ENCODE measurements at places on chromosomes 3 and 15. TPM values are rescaled to one million over a fixed set of nuclear protein-coding genes. Genes with fewer than 3 reads are reported as not detected.
A peak's percentile ranks its signal among the peaks of the same experiment; 100 is the strongest.

GRCh38 chr3:138220788-138221187, 33.7 kb downstream of the ARMC8 start:
- no peak for DNase-seq

DNA sequence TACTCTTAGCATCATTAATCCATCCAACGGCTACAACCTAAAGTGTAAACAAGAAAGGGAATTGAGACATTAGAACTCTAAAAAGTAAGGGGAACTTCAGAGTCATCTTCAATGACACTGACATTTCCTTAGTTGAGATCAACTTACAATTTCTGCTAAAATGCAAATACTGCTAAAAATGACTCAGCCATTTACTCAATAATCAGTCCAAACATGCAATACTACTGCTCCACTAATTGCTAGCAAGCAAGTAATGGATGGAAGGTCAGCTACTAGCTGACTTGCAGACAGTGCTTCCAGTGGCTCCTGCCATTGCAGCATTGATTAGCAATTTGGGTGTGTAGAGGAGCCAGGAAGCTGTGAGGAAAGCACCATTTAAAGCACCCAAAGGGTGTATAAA, 28.4 kb downstream of the CD200R1L start:
- DNase-seq: no peak

DNA sequence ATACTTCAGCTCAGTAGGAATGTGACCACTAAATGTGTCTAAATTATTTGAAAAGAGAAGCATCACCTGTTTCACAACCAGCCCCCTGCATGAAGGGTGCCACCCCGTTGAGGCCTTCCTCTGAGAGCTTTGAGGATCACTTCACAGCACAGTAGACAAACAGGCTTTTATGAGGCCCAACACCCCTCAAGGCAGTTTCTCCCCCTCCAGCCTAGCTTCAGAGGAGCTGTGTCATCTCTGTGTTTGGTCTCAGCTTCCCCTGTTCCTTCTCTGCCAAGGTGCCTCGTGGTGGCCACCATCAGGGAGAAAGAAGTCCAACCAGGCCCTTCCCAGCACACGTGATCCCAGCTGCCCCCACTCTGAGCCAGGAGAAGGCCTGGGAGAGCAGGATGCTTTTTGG, 21.6 kb upstream of the DUSP7 start:
- DNase-seq: no peak

- no peak for DNase-seq
Measured at GRCh38 chr3:113914646-113915045, 33.2 kb upstream of the ZDHHC23 start.

- no peak for DNase-seq
Measured at GRCh38 chr3:190575437-190576185, 61.7 kb downstream of the IL1RAP start.

DNA sequence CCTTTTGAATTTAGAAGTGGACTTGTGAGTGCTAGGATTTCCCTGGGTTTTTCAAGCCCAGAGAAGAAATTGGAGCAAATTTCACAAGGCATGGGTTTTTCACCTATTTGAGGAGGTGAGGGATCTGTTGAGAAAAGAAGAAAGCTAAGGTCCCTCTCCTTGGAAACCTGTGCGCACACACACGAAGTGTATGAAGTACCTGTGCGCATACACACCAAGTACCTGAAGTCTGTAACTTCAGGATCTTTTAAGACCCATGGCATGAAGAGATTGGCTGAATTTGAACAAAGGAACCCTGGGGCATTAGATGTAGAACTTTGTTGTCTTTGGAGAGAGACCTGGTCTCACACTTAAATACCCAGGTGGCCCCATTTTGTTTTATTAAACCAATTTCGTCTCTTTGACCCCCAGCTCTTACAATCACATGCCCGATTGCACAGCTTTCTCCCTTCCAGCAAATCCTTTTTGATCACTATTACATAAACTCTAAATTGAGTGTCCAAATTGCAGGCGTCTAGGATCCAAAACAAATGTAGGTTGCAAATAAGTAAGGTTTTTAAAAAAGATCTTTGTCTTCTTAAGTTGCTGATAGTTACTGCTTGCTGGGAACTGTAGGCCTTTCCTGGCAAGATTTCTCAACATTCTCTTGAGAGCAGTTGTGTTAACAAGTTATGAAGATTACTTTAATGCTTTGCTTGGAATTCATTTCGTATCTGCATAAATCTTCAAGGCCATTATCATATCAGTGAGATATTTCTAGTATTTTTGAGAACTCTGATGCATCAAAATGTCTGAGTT, 64.3 kb downstream of the CMTM8 start:
- no peak for DNase-seq

- no peak for DNase-seq
Measured at GRCh38 chr3:126951561-126951960, 31.4 kb upstream of the PLXNA1 start.

- DNase-seq: no peak
Measured at GRCh38 chr3:22982981-22983587, 220.0 kb upstream of the UBE2E2 start.

DNA sequence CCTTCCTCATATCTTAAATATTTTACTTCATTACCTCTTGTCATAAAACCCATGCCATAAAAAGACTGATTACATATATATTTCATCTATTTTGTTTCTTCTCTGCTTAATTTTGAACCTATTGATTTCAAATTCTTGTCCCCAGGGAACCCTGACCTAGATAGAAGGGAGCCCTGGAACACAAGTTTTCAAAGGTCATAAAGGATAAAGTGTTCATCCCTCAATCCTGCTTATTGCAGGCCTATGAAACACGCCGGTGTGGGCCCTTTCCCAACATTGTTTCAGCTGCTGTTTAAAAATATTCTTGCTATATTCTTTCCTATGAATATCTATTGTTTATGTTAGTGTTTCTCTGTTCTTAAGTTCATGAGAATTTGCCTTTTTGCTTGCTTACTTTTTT, 1389.5 kb upstream of the GBE1 start:
- DNase-seq: no peak

DNA sequence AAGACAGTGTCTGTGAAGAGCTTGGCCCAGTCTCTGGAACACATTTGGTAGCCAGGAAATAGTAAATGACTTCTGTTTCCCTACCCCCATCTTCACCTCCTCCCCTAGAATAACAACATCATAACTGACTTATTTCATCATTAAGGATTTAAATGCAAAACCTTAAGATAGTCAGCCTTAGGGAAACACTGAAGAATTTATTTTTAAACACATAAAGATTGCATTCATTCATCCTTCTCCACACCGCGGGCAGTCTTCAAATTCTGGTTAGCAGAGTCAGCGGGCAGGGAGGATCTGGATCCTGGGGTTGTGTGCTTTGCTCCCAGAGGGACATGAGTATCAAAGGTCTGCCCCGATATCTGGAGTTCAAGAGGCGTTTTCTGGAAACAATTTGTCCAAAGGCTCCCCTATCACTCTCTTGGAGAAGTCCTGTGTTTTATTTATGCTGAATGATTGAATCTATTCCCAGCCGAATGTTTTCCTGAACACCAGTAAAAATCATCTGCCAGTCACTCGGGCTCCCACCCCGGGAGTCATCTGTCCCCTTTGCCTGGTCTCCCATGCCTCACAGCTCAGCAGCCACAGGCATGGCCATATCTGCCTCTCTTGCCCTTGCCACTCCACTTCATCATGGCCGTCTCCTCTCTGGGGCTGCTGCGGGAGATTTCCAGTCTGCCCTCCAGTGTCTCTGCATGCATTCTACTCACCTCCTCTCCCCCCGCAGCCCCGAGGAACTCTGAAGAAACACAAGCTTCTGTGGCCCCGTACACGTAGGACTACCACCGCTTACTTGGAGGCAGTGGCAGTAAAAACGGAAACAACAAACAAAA, 234.7 kb upstream of the CTDSPL start:
- DNase-seq: no peak

- DNase-seq: no peak
Measured at GRCh38 chr3:139679220-139679775, 1.5 kb upstream of the NMNAT3 start.

- DNase-seq: no peak
Measured at GRCh38 chr3:140470211-140470610, 207.7 kb upstream of the TRIM42 start.

DNA sequence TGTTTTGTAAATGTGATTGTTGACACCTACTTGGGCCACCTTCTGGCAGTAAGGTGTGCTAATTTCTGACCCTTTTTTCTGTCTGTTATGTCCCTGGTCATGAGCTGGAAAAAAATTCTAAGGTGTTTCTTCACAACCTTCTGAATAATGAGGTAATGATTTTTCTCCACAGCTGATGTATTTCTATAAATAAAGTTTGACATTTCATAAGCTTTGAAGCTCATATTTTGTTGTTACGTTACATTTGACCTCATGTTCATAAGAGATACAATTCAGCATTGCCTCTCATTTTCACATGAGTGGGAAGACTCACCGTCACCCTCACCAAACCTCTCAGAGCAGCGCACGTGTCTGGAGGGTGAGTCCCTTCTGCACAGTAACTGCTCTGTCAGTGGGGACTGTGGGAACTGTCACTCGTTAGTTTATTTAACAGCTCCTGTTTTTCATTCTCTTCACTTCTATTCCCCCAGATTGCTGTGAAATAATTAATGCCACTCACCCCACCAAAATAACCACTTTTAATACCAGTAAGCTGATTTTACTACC, 140.9 kb downstream of the PLCL2 start:
- DNase-seq: no peak

- DNase-seq: no peak
Measured at GRCh38 chr3:195543500-195544229, 540 bp upstream of the PPP1R2 start.

GRCh38 chr3:28138043-28138610, 103.3 kb upstream of the CMC1 start:
- DNase-seq: no peak

DNA sequence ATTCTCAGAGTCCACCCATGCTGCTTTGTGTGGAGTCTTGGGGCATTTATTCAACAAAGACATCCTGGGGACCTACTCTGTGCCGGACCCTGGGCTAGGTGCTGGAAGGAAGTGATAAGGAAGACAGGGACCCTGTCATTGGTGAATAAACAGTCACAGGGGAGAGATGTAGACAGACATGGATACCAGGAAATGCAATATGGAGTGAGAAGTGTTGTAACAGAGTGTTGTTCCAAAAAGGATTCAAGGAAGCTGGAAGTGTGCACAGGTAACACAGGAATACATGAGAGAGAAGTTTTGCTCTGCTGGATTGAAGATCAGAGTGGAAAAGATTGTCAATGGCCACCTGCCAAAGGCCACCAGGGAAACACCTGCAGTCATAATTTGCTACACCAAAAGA, 89.0 kb downstream of the PDCD6IP start:
- DNase-seq: no peak

GRCh38 chr3:186268616-186269448, 93.2 kb downstream of the DGKG start:
- DNase-seq: no peak

- no peak for DNase-seq
Measured at GRCh38 chr15:55715355-55716076, 27.4 kb downstream of the PRTG start.

DNA sequence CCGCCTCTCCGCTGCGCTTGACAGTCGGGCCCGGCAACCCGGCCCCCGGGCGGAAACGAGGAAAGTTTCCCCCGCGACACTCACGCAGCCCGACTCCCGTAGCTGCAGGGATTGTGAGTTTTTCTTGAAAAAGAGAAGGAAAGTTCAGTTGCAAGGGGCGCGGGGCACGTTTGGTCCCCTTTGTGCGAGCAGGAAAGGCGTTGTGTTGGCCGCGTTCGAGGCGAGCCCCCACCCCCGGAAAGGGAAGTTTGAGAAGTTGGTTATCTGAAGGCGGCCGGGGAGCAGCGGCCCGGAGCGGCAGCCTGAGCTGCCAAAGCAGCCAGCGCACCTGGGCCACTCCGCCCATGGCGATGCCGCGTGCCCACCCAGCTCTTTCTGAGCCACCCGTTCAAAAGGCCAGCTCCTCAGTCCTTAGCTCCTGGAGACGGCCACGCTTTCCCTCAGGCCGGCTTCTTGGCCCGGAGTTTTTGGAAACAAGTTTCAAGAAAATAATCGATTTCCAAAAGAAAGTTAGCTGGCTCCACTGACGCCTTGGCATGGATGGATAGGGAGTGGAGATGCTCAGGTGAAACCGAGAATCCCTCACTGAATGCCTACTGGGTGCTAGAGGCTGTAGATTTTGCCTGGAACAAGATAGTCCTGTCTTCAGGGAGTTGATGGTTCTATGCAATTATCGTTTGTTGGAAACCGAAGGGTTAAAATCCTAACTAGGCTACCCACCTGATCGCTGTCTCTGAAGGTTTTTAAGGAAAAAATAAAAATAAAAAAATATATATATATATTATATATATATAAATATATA, 832 bp downstream of the TGFBR2 start:
- peak; percentile 72 for DNase-seq

- peak; percentile 51 for DNase-seq
Measured at GRCh38 chr3:9715764-9716437, 12.3 kb downstream of the CPNE9 start.

- DNase-seq: no peak
Measured at GRCh38 chr3:16834214-16834613, 50.5 kb upstream of the PLCL2 start.

GRCh38 chr15:68719672-68720071, 101.0 kb downstream of the ANP32A start:
- no peak for DNase-seq

DNA sequence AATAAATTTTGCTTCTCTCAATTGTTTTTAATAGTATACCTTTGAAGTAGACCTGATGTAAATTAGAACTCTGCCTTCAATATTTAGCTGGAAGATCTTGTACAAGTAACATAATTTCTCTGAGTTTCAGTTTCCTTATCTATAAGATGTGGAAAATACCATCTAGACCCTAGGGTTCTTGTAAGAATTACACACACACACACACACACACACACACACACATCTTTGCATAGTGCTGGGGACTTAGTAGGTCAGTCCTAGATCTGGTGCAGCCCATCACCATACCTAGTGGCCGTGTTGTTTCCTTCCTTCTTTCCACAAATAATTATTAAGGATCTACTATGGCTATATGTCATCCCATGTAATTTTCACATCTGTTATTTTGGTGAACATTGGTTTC, 11.0 kb downstream of the TRAT1 start:
- DNase-seq: no peak

Gene OR4F6
- not detected for polyA plus RNA-seq

Gene UBL7
- 30.8 TPM for polyA plus RNA-seq

Gene MB21D2
- 20.1 TPM for polyA plus RNA-seq

Gene FSIP1
- 0.94 TPM for polyA plus RNA-seq

Gene SEMA3B
- polyA plus RNA-seq: 43.9 TPM

Gene P2RY13
- 1.4 TPM for polyA plus RNA-seq

Gene LYSMD2
- polyA plus RNA-seq: 7.4 TPM

Gene CCR8
- not detected for polyA plus RNA-seq

Gene GPR62
- polyA plus RNA-seq: 0.67 TPM

Gene NDN
- polyA plus RNA-seq: 209 TPM

Gene SOX2
- polyA plus RNA-seq: 0.18 TPM

Gene GOLGA6B
- not detected for polyA plus RNA-seq
